Type B pancreatic cell (in vitro differentiated cells): ENCODE measurements at places on chromosomes 5 and 9. TPM values are rescaled to one million over a fixed set of nuclear protein-coding genes. Genes with fewer than 3 reads are reported as not detected.
A peak's percentile ranks its signal among the peaks of the same experiment; 100 is the strongest.

Gene SARDH
- total RNA-seq: 0.76 and 6.8 TPM in 2 replicates

Gene BARHL1
- total RNA-seq: 0.14 TPM in 1 of 2 replicates, not detected in the other

Gene MARVELD2
- total RNA-seq: 26.1 and 62.5 TPM in 2 replicates

Gene ADAMTS13
- 4.4 and 12.9 TPM in 2 replicates for total RNA-seq

DNA sequence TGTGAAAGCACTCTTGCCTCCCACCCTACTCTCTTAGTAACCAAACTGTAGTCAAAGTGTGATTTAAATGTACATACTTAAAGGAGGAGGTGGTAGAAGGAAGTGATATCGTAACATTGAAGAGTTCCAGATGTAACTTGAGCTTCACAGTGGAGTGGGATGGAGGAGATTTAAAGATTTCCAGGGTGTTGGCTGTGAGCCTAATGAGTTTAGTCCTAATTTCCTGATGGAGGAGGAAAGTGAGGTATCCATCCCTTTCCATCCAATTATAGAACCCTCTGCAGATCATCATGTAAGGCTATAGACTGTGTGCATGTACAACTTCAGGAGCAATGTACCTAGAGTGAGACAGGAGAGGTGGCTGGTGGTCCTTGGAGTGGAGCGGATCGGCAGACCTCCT is 1163.9 kb upstream of the SEMA6A start:
- H3K36me3 ChIP-seq: no peaks in the 10 kb centered on the region
- no peak overlapping the region for H3K27ac ChIP-seq
- no peaks in the 10 kb centered on the region for H3K4me1 ChIP-seq
- no peaks in the 10 kb centered on the region for H3K27me3 ChIP-seq

- H3K27ac ChIP-seq: no peak overlapping the region
- peaks cover 24% of the 10 kb centered on the region for H3K36me3 ChIP-seq
- DNase-seq: no peak
- H3K4me1 ChIP-seq: peaks cover 44% of the 10 kb centered on the region
- no peaks in the 10 kb centered on the region for H3K27me3 ChIP-seq
These were observed 278.3 kb upstream of the DMRT1 start for GRCh38 chr9:563200-563599.

DNA sequence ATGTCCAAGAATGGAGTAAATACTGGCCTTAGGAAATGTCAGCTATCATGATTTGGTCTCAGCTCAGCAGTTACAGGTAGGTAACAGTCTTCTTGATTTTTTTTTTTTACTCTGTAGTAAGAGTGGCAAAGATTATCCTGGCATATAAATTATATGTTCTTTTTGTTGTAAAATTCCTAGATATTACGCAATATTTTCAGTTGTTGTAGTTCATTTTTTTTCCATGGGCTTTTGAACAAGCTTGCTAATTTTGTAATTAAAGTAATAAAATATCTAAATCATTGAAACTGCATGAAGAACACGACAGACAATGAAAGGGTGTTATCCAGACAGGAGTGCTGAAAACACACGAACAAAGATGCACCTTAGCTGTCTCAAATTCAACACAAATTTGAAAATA is 249.4 kb downstream of the PRDM9 start:
- no peaks in the 10 kb centered on the region for H3K27me3 ChIP-seq
- H3K36me3 ChIP-seq: no peaks in the 10 kb centered on the region
- H3K4me1 ChIP-seq: no peaks in the 10 kb centered on the region
- no peak overlapping the region for H3K27ac ChIP-seq

- H3K27ac ChIP-seq: no peak overlapping the region
- H3K4me1 ChIP-seq: peaks cover 54% of the 10 kb centered on the region
- H3K36me3 ChIP-seq: peaks cover 27% of the 10 kb centered on the region
These were observed 114.4 kb downstream of the ZNF608 start for GRCh38 chr5:124631874-124632550.

GRCh38 chr9:73093740-73094379 is 57.8 kb upstream of the ANXA1 start:
- no peak overlapping the region for H3K27ac ChIP-seq
- no peaks in the 10 kb centered on the region for H3K36me3 ChIP-seq
- no peak overlapping the region for H3K4me3 ChIP-seq
- no peaks in the 10 kb centered on the region for H3K4me1 ChIP-seq
- no peaks in the 10 kb centered on the region for H3K27me3 ChIP-seq

- H3K4me1 ChIP-seq: peaks cover 4% of the 10 kb centered on the region
- peak overlapping the region; percentile 75 for H3K27ac ChIP-seq
- H3K27me3 ChIP-seq: no peaks in the 10 kb centered on the region
- DNase-seq: no peak
- H3K36me3 ChIP-seq: no peaks in the 10 kb centered on the region
These were observed 253.6 kb downstream of the MAST4 start for GRCh38 chr5:66849803-66850202.

DNA sequence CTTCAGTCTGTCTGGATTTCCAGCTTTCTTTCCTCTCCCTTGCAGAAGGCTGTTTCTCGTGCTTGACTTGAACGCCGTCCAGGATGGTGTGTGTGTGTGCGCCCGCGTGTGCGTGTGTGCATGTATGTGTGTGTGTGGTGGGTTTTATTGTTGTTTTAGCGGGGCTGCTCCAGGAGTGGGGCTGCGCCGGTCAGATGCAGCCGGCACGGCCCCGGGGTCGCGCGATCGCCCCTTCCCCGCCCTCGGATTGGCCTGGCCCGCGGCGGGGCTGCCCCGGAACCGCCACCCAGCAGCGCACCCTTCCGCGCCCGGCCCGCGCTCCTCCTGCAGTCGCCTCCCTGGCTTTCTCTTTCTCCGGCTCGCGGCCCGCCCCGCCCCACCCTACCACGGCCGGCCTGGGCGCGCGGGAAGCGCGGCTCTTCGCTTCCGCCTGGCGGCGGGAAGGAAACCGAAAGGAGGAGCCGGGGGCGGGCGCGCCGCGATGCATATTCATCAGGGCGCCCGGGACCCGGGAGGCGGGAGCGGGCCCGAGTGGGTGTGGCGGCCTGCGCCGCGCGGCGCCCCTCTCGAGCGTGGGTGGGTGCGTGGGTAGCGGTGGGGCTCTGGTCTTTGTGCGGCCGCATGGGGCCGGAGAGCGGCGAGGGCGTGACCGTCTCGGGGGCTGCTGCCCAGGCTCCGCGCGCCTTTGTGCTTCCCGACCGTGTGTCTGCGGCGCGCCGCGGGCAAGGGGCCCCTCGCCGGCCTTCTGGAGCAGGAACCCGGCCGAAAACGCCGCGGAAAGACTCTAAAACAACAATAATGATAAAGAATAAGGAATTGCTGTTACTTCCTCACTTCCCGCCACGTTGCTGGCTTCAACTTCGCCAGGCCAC is 8.5 kb upstream of the NFIB start:
- peak; percentile 95 for DNase-seq
- peaks cover 5% of the 10 kb centered on the region for H3K27me3 ChIP-seq
- H3K27ac ChIP-seq: peak overlapping the region; percentile 95
- H3K36me3 ChIP-seq: no peaks in the 10 kb centered on the region
- H3K4me3 ChIP-seq: peak overlapping the region; percentile 87

- H3K36me3 ChIP-seq: no peaks in the 10 kb centered on the region
- no peaks in the 10 kb centered on the region for H3K4me1 ChIP-seq
- H3K27me3 ChIP-seq: peaks cover 28% of the 10 kb centered on the region
- no peak overlapping the region for H3K27ac ChIP-seq
These were observed 43.4 kb upstream of the N4BP3 start for GRCh38 chr5:178069909-178070308.

DNA sequence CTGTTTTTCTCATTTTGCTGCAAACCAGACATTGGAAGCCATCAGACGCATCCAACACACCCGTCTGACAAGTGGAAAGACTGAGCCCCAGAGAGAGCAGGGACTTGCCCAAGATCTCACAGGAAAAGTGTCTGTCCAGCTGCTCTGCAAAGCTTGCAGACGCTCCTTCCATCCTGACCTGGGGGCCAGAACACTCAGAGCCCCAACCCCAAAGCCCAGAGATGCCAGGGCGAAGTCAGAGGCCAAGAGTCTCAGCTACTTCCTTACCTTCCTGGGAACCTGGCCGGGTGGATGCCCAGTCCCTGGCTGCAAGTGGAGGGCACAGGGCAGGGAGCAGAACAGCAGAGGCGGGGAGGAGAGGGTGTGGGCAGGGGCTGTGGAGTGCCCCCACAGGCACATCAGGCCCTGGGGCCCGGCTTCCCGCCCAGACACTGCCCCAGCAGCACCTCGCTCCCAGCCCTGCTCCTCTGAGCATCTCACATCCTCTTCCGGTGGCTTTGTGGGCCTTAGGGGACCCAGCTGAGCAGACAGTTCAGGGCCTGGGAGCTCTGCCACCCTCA is 9.7 kb upstream of the RALGDS start:
- no peak overlapping the region for H3K4me3 ChIP-seq
- peaks cover 20% of the 10 kb centered on the region for H3K4me1 ChIP-seq
- H3K27ac ChIP-seq: no peak overlapping the region
- no peaks in the 10 kb centered on the region for H3K27me3 ChIP-seq
- H3K36me3 ChIP-seq: no peaks in the 10 kb centered on the region

DNA sequence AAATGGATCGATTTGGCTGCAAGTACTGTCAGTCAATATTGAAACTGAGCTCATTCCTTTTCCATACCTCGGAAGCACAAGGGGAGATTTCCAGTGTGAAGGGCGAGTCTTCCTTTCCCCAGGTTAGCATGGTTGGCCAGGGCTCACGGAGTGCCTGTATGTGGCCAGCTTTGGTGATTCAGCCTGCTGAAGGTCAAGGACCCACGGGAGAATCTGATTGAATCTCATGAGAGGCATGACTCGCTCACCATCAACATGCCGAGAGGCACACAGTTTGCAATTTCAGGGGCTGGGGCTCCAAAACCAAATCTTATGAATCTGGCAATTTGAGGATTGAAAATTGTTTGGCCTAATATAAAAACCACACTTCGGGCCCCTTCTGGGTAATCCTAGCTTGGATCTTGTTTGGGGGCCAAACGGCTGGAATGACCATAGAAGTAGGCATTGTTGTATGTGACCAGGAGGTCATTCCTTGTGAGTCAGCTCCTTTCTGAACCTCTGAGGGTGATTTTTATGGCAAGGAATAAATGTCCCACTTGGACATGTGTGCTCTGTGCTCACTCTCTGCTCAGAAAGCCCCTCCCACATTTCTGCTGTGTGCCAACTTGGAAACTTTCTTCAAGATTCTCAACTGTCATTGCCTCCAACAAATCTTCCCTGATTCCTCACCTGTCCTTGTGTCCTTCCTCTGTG is 69.8 kb downstream of the DOCK2 start:
- H3K27ac ChIP-seq: no peak overlapping the region
- H3K27me3 ChIP-seq: peaks cover 30% of the 10 kb centered on the region
- H3K4me1 ChIP-seq: peaks cover 20% of the 10 kb centered on the region
- H3K36me3 ChIP-seq: no peaks in the 10 kb centered on the region
- DNase-seq: no peak

DNA sequence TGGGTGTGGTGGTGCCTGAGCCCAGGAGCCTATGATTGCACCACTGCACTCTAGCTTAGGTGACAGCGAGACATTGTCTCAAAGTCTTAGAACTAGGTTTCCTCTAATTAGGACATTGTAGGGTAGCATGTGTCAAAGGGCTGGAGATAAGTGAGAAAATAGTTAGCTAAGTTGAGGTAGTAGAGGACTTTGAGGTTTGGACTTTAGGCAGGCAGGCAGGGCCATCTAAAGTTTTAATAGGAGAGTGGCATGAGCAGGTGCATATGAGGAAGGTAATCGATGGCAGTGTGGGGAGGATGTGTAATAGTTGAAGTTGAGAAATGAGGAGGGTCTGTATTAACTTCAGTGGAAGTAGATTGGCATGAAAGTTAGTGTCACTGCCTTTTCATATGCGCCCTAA is 21.1 kb downstream of the CNOT6 start:
- H3K4me3 ChIP-seq: no peak overlapping the region
- H3K36me3 ChIP-seq: peaks cover 25% of the 10 kb centered on the region
- DNase-seq: no peak
- H3K27me3 ChIP-seq: no peaks in the 10 kb centered on the region

DNA sequence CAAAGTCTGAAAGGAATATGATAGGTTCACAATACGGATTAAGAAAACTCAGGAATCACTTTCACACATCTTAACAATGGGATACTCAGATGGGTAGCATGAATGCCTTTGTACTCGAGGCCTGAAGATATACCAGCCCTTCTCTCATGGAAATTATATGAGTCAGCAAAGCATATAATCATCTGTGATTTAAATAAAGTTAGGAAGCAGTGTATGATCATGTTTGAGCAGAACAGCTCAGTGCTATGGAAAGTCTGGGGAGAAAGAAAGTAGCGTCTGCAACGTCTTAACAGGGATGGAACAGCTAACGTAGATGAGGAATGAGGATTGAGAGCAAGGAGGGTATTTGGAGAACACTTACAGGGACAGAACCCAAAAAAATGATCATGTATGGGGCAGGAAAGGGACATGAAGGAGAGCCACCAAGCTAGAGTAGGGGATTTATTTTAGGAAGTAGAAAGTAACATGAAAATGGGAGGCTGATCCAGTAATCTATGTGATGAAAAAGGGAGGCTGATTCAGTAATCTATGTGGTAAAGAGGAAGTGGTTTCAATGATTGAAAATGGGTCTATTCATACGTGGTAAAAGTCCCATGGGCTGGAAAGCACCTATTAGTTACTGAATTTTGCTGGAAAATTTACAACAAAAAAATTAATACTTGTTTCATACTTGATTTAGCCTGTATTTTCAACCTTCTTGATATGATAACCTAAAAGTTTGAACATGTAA is 85.9 kb downstream of the GNA14 start:
- H3K4me1 ChIP-seq: peaks cover 14% of the 10 kb centered on the region
- H3K27me3 ChIP-seq: peaks cover 12% of the 10 kb centered on the region
- no peak overlapping the region for H3K27ac ChIP-seq
- no peak overlapping the region for H3K4me3 ChIP-seq
